SHP77 treated with DMSO at 0.1 percent for 48 hours (cell line): ENCODE measurements at places on chromosomes 4 and X.

DNA sequence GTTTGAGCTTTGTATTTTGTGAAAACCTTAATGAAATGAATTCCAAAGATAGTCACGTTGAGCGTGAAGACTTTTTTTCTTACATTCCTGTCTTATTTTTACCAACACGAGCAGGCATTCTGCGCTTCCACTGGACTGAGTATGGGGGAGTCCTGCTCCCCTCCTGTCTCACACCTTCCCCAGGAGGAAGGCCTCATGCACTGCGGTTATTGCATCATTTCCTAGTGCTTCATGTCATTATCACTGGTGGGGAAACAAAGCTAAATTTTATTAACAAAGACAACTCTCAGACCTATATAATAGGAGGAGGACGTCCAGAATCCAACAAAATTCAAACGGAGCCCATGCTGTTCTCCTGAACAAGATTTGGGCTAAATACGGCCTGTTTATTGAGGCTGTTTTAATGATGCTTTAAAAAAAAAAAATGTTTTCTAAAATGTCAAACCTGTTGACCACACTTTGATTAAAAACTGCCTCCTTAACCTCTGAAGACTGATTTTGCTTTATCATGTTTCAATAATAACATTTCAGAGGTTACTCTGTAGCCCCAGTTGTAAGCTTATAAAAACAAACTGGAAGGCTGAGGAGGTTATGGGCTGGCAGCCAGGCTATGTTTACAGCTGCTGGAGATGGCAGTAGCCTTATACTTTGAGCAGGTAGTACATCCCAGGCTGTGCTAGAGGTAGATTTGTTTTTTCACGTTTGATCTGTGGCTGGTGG lies 118.0 kb downstream of the SOWAHB start:
- DNase-seq, result no peak

- DNase-seq, result no peak
Measured at GRCh38 chr4:43754566-43754965, 694.0 kb downstream of the KCTD8 start.

GRCh38 chrX:136714626-136715599 lies 65.8 kb downstream of the ARHGEF6 start:
- DNase-seq, result no peak

GRCh38 chrX:50471390-50471789 lies 765 bp upstream of the DGKK start:
- DNase-seq, result no peak

DNA sequence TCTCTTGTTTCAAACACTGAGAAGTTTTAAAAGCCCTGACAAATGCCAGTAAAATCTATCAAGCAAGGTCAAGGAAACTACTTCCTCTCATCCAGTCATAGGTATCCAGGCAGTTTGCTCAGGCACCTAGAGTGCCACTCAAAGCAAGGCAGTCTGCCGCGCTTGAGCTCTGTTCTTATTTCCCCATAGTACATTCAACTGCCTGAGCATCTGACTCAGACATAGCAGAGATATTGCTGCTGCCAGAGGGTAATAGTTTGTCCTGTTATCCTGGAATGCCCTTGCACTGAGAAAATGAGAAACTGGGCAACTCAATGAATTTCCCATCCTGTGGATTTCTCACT lies 16.1 kb upstream of the ATP8A1 start:
- no peak for DNase-seq

GRCh38 chr4:148224476-148224875 lies 217.7 kb downstream of the NR3C2 start:
- no peak for DNase-seq

GRCh38 chr4:146742416-146742815 lies 103.7 kb downstream of the POU4F2 start:
- no peak for DNase-seq

DNA sequence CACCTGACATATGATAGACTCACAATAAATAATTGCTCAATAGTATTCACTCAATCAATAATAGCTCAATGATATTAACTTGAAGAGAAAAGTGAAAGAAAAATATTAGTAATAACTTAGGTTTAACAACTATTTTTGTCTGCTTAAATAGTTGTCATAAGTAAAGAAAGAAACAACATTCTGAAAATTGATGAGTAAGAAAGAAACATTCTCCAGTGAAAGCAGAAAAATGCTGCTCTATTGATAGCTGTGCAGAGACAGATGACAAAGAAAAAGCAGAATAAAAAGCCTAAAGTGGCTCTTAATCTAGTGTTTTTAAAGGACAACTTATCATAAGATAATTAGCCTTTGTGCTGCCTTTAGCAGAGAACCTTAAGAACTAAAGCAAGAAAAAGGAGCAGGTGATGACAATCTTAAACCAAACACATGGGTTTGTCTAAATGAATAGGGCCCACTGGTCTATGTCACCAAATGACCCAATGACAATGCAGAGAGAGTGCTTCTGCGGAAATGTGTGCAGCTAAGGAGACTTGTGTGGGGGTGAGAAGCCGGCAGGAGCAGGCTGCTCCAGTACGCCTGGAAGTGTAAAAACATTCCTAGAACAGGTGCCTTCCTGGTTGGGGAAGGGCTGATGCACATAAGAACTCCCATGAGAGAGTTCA lies 13.2 kb downstream of the HS3ST1 start:
- no peak for DNase-seq

- no peak for DNase-seq
Measured at GRCh38 chrX:115642311-115642710, 81.3 kb downstream of the PLS3 start.

GRCh38 chr4:102564399-102565059 lies 63.4 kb downstream of the NFKB1 start:
- DNase-seq, result no peak

GRCh38 chr4:74037076-74037955 lies 1.2 kb downstream of the CXCL3 start:
- DNase-seq, result no peak

DNA sequence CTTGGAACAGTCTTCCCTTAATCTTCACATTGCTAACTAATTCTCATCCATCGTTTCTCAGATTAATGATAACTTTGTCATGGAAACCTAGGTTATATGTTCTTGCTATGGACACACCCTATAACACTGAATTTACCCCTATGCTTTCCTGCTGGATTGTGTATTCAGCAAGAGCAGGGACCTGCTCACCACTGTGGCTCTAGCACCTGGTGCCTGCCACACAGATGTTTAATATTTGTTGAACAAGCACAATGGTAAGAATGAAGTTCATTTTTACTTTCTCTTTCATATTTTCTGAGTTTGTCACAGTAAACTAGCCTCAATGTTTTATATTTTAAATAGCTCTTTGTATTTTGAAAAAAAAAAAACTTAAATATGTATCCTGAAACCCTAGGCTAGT lies 734.0 kb upstream of the DIAPH2 start:
- DNase-seq, result no peak

GRCh38 chr4:101279377-101279871 lies 67.9 kb downstream of the PPP3CA start:
- no peak for DNase-seq

DNA sequence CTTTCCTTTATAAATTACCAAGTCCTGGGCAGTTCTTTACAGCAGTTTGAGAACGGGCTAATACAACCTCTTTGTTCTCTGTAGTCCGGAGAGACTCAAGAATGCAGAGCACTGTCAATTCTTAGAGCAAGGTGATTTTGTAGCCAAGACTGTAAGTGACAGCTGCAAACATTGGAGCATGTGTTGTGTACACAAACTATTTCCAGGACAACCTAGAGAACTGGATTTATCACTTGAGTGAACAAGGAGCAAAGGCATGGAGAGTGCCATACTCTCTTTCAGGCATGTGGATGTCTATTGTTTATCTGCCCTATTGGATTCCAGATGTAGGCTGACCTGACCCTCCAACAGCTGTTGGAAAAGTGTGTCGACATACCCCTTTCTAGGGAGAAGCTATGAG lies 153.9 kb downstream of the SPANXN3 start:
- no peak for DNase-seq

- no peak for DNase-seq
Measured at GRCh38 chrX:9532349-9532748, 67.5 kb downstream of the TBL1X start.

GRCh38 chr4:8280158-8280875 lies 10.8 kb downstream of the HTRA3 start:
- DNase-seq, result no peak

- no peak for DNase-seq
Measured at GRCh38 chrX:47228550-47229270, 4.1 kb upstream of the USP11 start.

- DNase-seq, result no peak
Measured at GRCh38 chrX:132406106-132406505, 82.7 kb downstream of the MBNL3 start.

DNA sequence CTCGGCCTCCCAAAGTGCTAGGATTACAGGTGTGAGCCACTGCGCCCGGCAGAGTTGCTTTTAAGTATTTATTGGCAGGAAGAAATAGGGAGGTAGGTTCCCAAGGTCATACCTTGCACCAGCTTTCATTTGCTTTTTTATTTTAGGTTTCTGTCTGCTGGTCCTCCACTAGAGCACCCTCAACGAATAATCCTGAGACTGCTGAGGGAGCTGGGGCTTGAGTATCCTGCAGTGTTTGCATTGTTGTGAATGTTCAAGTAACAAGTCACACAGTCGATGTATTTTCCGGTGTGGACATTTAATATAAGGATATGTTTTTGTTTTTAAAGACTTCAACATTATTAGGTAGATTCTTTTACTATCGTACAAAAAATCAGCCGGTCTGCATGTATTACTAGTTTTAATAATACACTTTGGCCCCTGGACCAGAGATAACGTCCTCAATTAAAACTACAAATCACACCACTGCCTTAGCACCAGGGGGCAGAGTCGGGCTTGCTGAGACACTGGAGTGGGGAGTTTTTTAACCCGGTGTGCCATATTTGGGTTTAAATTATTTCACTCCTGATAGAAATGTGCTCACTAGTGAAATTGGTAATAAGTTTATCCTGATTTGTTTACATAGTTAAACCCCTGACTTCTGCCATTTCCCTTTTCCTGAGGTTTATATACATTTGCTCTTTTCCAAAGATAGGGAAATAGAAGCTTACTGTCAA lies 11.6 kb downstream of the SMIM20 start:
- DNase-seq, result no peak

- no peak for DNase-seq
Measured at GRCh38 chrX:110086916-110087484, 84.1 kb downstream of the TMEM164 start.

DNA sequence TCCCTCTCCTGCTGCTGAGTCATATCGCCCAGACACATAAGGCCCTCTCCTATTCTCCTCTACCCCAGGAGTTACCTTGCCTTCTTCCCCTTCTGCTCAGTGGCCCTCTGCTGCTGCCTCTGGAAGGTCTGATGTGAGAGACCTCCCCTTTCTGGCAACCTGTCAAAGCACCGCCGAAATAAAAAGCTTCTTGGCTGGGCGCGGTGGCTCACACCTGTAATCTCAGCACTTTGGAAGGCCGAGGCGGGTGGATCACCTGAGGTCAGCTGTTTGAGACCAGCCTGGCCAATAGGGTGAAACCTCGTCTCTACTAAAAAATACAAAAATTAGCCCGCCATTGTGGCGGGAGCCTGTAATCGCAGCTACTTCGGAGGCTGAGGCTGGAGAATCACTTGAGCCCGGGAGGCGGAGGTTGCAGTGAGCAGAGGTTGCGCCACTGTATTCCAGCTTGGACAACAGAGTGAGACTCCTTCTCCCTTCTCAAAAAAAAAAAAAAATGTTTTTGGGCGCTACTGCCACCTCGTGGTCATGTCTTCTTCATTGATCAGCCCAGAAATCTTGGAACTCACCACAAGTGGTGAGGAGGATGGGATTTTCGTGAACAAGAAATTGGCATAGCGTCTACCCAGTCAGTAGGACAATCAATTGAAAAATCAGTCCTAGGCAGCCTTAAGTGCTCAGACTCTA lies 8.6 kb upstream of the ZXDA start:
- peak; percentile 39 for DNase-seq

DNA sequence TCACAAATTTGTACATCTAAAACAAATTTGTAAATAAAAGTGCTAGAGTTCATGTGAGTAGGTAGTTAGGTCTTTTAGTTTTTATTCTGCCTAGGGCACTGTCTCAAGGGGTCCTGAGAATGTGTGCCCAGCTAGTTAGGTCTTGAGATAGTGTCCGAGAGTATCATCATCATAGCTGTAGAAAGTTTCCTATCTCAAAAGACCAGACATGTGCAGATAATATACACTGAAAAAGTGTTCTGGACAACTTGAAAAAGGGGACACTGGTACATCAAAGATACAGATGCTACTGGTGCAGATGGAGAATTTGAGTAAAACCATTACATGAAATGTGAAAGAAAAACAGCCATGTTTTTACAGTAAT lies 1.8 kb upstream of the ZCCHC4 start:
- no peak for DNase-seq

- no peak for DNase-seq
Measured at GRCh38 chr4:12545812-12546211, 938.3 kb downstream of the RAB28 start.

- DNase-seq, result no peak
Measured at GRCh38 chr4:80134936-80135701, 62.1 kb upstream of the ANTXR2 start.
